ENCODE measurements at places on chromosomes 3 and 15. TPM values are rescaled to one million over a fixed set of nuclear protein-coding genes. Genes with fewer than 3 reads are reported as not detected.
A peak's percentile ranks its signal among the peaks of the same experiment; 100 is the strongest.

Gene C3orf22
- not detected for total RNA-seq

GRCh38 chr15:27037501-27037900, 66.5 kb downstream of the GABRG3 start:
- no peak for DNase-seq

DNA sequence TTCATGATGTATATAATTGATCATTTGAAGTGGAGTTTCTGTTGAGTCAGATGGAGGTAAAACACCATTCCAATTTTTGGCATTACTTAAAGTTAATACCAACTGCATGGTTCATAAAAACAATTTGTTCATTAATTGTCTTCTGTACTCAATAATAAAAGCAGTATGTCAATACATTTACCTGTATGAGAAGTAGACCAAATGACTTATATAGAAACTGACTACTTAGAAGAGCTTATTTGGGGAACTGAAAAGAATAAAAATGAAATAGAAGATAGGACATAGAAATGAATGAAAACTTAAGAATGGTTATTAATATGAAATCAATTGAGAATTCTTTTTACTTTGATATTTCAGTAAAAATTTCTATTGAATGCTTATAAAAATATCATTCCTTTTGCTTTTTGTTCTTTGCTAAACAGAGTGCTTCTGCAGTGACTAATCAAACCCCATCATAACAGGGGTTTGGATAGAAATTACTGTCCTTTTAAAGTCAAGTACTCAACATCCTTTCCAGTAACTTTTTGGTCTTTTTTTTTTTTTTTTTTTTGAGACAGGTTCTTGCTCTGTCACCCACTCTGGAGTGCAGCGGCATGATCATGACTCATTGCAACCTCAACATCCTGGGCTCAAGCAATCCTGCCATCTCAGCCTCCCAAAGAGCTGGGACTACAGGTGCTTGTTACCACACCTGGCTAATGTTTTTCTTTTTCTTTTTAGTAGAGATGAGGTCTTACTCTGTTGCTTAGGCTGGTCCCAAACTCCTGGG, 6.5 kb upstream of the CRYBG3 start:
- no peak for DNase-seq

DNA sequence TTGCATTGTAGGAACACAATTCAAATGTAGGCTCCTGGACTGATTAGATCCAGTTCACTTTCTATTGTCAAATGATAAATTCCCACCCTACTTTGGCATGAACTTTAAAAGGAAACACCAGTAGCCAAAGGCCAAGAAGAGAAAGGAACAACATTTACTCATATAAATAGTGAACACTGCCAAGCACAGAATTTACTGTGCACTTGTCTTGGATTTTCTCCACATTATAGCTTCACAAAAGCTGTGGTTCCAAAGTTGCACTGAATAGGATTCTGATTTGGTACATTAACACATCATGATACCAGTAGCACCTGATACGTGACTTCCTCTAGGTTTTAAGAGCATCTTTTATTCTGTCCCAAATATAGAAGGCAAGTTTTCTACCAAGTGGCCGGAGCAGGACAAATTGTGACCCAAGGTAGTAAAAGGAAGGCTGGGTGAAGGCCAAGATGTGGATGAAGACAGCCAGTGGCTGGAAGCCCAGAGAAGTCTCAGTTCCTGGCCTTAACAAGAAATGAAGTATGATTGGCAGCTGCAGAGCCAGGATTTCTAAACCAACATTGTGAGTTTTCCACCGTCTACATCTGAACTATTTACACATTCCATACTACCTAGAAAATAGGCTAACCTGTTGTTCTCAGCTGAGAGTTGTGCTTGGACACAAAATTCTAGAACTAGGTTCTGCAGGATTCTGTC, 206.7 kb downstream of the THRB start:
- DNase-seq, result peak; percentile 28

- no peak for DNase-seq
Observed at GRCh38 chr3:110436209-110436608, 635.4 kb upstream of the NECTIN3 start.

- DNase-seq, result no peak
Observed at GRCh38 chr15:60605879-60606307, 127.0 kb upstream of the ICE2 start.

GRCh38 chr3:178455946-178456345, 80.3 kb upstream of the KCNMB2 start:
- no peak for DNase-seq

Gene CNTN6
- total RNA-seq, result under 0.01 TPM

DNA sequence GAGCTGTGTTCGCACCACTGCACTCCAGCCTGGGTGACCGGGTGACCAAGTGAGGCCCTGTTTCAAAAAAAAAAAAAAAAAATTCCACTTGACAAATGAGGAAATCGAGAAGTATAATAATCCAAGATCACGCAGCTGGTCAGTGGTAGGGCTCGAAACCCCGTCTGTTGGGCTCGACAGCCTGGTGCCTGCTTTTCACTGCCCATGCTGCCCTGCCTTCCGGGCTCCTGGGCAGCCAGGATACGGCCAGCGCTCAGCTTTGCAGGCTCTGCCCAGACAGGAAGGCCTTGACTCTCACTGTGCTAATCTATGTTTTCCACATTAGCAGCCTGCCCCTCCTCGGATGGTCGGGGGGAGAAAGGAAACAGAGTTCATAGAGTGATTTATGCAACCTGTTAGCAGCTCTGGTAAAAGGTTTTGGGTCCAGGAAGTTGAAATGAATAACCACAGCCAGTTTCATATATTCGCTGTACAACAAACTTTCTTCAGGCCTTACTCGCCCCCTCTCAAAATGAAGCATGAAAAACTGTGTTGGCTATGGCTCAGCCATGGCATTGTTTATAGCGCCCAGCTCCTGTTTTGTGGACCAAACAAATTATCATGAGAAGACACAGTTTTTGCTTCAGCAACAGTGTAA, 108.8 kb downstream of the XXYLT1 start:
- no peak for DNase-seq

GRCh38 chr3:133478624-133479023, 78.8 kb downstream of the BFSP2 start:
- DNase-seq, result no peak

- no peak for DNase-seq
Observed at GRCh38 chr3:66199089-66199473, 21.7 kb upstream of the SLC25A26 start.

Gene PLXNB1
- 182 TPM for total RNA-seq

Gene VEPH1
- total RNA-seq, result under 0.01 TPM

Gene CAMKV
- 1.5 TPM for total RNA-seq

DNA sequence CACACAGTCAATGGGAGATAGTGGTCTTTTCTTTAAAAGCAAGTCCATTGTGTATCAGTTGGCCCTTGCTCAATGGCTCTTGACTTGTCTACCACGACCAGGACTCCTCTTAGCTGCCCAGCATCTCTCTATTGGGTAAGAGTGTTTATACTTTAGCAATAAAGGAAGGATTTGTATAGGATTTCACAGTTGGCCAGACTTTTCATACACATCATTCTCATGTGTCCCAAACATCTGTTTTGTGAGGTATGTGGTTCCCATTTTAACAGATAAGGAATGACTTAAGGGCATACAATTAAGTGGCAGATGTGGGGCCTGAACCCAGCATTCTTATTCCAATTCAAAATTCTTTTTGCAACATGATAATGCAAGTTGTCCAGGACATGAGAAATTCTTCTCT, 191.5 kb downstream of the CHST2 start:
- DNase-seq, result no peak

- DNase-seq, result no peak
Observed at GRCh38 chr3:185332026-185332735, 30.8 kb upstream of the MAP3K13 start.

GRCh38 chr15:80070840-80071239, 11.4 kb downstream of the ZFAND6 start:
- DNase-seq, result no peak

Gene NME9
- total RNA-seq, result 1.3 TPM

Gene OR5H15
- not detected for total RNA-seq

GRCh38 chr3:191362037-191362436, 31.7 kb upstream of the UTS2B start:
- DNase-seq, result no peak

Gene RTP3
- total RNA-seq, result not detected

Gene ECE2
- total RNA-seq, result not detected

- DNase-seq, result no peak
Observed at GRCh38 chr15:90305932-90306331, 40.5 kb downstream of the NGRN start.

DNA sequence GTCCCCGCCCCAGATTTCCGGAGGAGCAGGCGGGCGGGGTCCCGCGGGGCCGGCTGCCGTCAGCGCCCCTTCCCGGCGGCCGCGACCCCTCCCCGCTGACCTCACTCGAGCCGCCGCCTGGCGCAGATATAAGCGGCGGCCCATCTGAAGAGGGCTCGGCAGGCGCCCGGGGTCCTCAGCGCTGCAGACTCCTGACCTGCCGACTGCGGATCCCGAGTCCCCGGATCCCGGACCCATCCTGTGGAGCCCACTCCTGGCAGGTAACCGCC, at the start of gene TRH:
Gene TRH, plus strand, starts transcription at position 157 of the 269 bp plus-strand sequence. CDS start 1,097 bp downstream, outside the sequence.
- DNase-seq, result no peak

- no peak for DNase-seq
Observed at GRCh38 chr3:4848176-4848825, 130.9 kb upstream of the BHLHE40 start.

Gene RGMA
- 14.4 TPM for total RNA-seq
